ENCODE measurements at places on chromosomes 3 and 15. TPM values are rescaled to one million over a fixed set of nuclear protein-coding genes. Genes with fewer than 3 reads are reported as not detected.

CDHR4 gene
- not detected for total RNA-seq

SKOR1 gene
- total RNA-seq: 0.31 TPM

GRCh38 chr15:73979636-73980035, 12.5 kb downstream of the STOML1 start:
- no peak overlapping the region for H3K27ac ChIP-seq
- H3K36me3 ChIP-seq: peaks cover 5% of the 10 kb centered on the region
- no peak for DNase-seq
- H3K4me3 ChIP-seq: no peak overlapping the region
- peaks cover 39% of the 10 kb centered on the region for H3K4me1 ChIP-seq

DNA sequence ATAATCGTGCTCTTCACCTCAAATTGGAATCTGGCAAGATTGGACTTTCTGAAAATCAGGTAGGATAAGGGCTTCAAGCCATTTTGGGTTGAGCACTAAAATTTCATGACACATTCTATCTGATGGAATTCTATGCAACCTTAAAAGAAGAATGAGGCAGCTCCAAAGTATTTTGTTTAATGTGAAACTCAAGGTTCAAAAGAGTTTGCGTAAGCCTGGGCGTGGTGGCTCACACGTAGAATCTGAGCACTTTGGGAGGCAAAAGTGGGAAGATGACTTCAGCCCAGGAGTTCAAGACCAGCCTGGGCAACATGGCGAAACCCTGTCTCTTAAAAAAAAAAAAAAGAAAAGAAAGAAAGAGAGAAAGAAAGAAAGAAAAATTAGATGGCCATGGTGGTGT, 3.6 kb upstream of the PLA1A start:
- H3K27ac ChIP-seq: no peak overlapping the region
- H3K36me3 ChIP-seq: no peaks in the 10 kb centered on the region
- peaks cover 16% of the 10 kb centered on the region for H3K4me1 ChIP-seq
- H3K4me3 ChIP-seq: no peak overlapping the region
- H3K27me3 ChIP-seq: no peaks in the 10 kb centered on the region

- no peak overlapping the region for H3K27ac ChIP-seq
- H3K27me3 ChIP-seq: no peaks in the 10 kb centered on the region
- H3K4me3 ChIP-seq: no peak overlapping the region
- H3K4me1 ChIP-seq: no peaks in the 10 kb centered on the region
These were observed 54.4 kb downstream of the ATP8B4 start for GRCh38 chr15:50064673-50065072.

DNA sequence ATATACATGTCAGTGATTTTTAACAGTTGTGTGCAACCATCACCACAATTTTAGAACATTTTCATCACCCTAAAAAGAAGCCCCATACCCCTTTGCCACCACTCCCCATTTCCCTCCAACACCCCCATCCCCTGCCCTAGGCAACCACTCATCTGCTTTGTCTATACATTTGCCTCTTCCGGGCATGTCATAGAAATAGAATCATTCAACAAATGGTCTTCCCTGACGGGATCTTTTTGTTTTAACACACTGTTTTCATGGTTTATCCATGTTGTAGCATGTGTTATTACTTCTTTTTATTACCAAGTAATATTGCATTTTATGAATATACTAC, 4.0 kb downstream of the VILL start:
- peaks cover 35% of the 10 kb centered on the region for H3K4me1 ChIP-seq
- DNase-seq: no peak
- H3K36me3 ChIP-seq: peaks cover 21% of the 10 kb centered on the region
- H3K27me3 ChIP-seq: no peaks in the 10 kb centered on the region

Measured in muscle of leg (tissue), 16 donors.